ENCODE measurements at places on chromosomes 5 and 9. TPM values are rescaled to one million over a fixed set of nuclear protein-coding genes. Genes with fewer than 3 reads are reported as not detected.

DNA sequence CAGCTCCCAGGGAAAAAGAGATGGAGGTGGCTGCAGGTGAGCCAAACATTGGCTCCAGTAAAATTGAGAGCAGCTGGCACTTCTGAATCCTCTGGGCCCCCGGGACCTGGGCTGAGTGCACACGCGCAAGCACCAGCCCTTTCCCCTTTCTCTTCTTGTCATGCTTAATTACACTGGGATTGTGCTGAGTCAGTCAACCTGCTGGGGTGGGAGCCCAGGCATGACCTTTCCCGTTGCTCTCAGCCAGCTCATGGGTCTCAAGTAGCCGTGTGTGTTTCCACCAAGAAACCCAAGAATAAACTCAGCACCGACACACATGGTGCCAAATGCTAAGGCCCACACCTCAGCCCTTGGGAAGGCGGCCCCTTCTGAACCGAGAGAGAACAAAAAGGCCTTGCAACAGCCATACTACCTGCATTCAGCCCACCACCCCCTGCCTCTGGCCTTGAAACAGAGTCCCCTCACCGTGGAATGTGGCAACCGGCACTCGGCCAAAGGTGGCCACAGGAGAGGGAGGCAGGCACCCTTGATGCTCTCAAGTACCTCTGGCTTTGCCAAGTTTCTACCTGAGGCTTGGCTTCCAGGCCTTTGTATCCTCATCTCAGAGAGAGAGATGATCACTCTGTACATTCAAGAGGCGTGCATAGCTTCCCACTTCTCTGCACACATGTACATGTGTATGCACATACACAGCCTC is 28.1 kb downstream of the SLIT3 start:
- DNase-seq: no peak

DNA sequence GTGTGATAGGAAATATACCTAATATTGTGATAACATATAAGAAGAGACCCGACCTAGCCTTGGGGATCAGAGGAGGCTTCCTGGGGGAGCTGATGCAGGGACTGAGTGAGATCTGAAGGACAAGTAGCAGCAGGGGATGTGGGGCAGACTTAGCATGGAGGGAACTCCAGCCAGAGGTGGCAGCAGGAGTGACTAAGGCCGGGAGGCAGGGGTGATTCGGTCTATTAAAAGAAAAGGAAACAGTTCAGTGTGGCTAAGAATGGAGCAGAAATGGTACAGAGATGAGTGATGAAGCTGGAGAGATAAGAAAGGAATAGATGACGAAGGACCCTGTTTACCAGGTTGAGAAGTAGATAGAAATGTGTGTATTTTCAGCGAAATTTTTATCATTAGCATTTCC is 408.8 kb downstream of the ENC1 start:
- DNase-seq: no peak

DNA sequence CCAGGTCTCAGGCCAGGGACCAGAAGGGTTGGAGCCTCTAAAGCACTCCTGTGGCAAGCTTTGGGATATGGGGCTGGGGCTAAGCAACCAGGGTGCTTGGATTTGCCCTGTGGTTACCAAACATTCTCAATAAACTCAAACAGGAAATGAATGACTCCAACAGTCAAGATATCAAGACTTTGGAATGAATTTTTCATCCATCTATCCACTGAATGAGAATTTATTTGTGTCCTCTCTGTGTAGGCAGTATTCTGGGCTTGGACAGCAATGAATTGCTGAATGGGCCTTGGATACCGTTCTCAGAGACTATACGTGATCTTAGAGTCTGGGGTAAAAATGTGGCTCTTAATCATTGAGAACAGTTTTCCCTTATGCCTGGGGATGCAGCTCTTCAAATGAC is 212.5 kb downstream of the DAB2IP start:
- no peak for DNase-seq

GRCh38 chr9:83572524-83572923 is 34.3 kb upstream of the FRMD3 start:
- peak; percentile 38 for DNase-seq

GRCh38 chr5:68139611-68140441 is 75.7 kb upstream of the PIK3R1 start:
- no peak for DNase-seq

DNA sequence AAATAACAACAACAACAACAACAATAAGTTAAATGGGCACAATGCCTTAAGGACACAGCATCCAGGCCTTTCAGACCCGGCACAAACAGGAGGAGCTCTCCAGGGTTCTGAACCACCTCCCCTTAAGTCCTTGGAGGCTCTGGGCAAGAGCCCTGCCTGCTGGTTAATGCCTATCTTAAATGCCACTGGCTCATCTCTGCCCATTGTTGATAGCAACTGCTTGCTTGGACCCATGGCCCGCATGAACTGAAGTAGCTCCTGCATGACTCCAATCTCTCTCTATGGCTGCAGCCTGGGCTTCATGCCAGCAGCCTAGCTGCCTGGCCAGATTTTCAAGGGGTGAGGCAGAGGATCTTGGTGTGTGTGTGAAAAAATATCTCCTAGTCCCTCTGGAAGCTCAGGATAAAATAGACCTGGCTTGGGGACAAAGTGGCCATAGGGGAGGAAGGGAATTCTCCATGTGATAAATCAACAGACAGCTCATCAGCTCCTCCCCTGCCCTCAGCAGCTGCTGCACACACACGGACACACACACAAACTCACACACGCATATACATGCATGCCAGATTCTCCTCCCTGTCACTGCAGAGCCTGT is 27.4 kb downstream of the FAM219A start:
- DNase-seq: no peak

- no peak for DNase-seq
Measured at GRCh38 chr9:108997112-108997511, 16.2 kb downstream of the CTNNAL1 start.

GRCh38 chr5:40240111-40240510 is 439.6 kb upstream of the PTGER4 start:
- DNase-seq: no peak

GRCh38 chr9:114347675-114348074 is 18.0 kb downstream of the ORM2 start:
- DNase-seq: no peak

- DNase-seq: peak; percentile 86
Measured at GRCh38 chr9:86741311-86742208, 205.7 kb downstream of the GAS1 start.

OBP2B gene
- not detected for total RNA-seq

CARTPT gene
- not detected for total RNA-seq

SLC46A2 gene
- total RNA-seq: not detected

C9orf153 gene
- total RNA-seq: not detected

MLANA gene
- not detected for total RNA-seq

Measured in kidney epithelial cell (primary cell).